ENCODE measurements at places on chromosomes 1 and 21.

GRCh38 chr1:195005338-195005737 is 1602.9 kb downstream of the KCNT2 start:
- H3K4me1 ChIP-seq: no peaks in the 10 kb centered on the region
- H3K4me3 ChIP-seq: no peak overlapping the region
- H3K27me3 ChIP-seq: no peaks in the 10 kb centered on the region

- H3K27me3 ChIP-seq: no peaks in the 10 kb centered on the region
- no peak overlapping the region for H3K27ac ChIP-seq
These were observed 50.2 kb downstream of the KCNN3 start for GRCh38 chr1:154819628-154820590.

DNA sequence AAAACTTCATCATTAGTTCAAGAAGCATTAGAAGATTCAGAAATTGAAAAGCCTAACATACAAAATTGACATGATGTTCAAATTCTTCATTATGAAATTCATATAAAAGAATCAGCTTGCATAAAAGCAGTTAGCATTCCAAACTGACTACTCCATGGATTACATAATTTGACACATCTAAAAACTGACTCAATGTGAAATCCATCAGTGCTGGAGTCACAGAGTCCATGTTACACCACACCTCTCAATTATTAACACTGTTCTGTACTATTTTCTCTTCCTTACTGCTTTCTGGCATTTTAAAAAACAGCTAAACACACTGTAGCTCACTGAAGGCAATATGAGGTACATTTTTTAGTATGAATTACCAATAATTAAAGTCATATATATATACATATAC is 28.0 kb downstream of the ARHGAP29 start:
- no peaks in the 10 kb centered on the region for H3K27me3 ChIP-seq
- peaks cover 53% of the 10 kb centered on the region for H3K36me3 ChIP-seq
- peak overlapping the region; percentile 47 for H3K27ac ChIP-seq
- peaks cover 33% of the 10 kb centered on the region for H3K4me1 ChIP-seq

- DNase-seq: no peak
- H3K36me3 ChIP-seq: no peaks in the 10 kb centered on the region
- peaks cover 19% of the 10 kb centered on the region for H3K27me3 ChIP-seq
- H3K4me1 ChIP-seq: peaks cover 5% of the 10 kb centered on the region
- no peak overlapping the region for H3K4me3 ChIP-seq
- H3K27ac ChIP-seq: no peak overlapping the region
These were observed 243.0 kb downstream of the TRABD2B start for GRCh38 chr1:47754221-47754620.

Data from left ventricle myocardium inferior (tissue), 1 donor.